ENCODE measurements at places on chromosomes 2 and 18.
A peak's percentile ranks its signal among the peaks of the same experiment; 100 is the strongest.

- no peak for DNase-seq
These were observed 843.8 kb upstream of the ACVR2A start for GRCh38 chr2:147001061-147001460.

DNA sequence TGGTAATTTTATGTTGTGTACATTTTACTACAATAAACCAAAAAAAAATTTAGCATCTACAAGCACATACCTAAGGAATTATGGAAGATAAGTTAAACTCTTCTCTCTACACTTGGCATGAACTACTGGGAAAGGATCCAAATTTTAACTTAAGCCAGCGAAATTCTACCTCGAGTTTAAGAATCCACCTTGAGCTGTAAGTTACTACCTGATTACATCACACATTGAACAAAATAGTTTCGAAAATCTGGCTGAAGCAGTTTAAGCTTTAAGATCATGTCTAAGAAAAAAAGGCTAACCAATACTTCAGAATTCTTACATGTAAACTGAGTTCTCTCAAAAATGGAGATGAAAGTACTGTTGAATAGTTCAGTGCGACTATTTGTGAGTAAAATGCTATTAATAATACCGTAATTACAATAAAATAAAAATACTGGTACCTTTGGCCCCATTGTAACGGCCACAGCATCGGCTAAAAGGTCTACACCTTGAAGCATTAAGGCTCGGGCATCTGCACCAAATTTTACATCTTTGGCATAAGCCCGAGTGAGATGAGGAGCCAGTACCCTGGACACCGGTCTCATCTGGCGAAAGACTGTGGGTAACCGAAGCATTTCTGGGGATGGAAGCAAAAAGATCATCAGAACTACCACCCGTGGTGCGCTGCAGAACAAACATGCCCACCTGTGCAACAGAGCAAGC is 1.3 kb downstream of the HSPD1 start:
- no peak for DNase-seq

- DNase-seq, result no peak
These were observed 1943.8 kb upstream of the PIK3C3 start for GRCh38 chr18:40011201-40011600.

DNA sequence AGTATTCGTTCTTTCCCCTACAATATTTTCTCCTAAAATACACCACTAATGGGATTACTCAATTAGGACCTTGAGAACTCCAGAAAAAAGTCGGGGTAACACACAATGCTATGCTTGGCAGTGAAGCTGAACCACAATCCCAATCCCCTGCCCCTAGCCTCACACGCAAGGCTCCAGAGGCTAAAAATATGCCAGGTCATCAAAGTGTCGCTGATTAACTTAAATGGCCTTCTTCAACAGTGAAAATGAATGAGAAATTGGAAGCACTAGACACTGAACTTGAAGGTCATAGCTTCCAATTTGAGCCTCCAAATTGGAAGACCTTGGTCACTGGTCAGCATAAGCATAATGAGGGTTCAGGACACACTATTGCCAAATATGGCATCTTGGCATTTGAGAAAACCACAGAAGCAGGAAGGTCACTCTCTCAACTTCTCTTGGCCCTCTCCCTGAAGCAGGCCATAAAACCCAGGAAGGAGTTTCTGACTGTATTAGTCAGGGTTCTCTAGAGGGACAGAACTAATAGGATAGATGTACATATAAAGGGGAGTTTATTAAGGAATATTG is 86.0 kb upstream of the SATB2 start:
- DNase-seq, result no peak

DNA sequence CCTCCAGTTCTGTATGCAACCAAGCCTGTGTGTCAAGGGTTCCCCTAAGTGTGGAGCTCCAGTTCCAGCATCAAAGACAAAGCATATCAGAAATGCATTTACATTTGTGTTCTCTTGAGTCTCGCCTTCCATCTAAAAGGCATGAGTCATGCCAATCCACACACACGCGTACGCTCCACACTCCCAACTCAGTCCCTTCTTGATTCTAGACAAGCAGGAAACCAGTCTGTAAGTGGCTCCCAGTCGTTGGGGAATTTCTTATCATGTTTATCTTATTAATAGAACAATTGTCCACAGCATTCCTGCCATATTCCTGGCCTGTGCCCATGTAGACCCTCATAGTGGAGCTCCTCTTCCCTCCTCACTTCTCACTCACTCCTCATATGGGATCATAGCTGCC is 86.4 kb upstream of the SLC35G4 start:
- no peak for DNase-seq

DNA sequence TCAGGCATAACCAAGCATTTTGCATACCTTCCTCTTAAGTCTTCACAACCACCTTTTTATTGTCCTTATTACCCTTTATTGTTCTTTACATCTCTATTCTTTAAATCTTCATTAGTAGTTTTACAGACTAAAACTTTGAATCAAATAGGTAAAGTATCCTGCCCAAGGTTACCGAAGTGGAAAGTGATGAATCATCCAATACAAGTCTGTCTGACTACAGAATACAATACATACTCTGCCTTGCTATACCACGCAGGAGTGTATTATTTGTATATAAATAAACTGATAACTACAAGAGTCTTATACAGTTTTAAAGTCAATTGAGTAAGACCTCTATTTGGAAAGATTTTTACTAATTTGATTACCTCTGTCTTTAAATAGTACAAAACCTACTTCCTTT is 196.0 kb downstream of the ZEB2 start:
- DNase-seq, result no peak

DNA sequence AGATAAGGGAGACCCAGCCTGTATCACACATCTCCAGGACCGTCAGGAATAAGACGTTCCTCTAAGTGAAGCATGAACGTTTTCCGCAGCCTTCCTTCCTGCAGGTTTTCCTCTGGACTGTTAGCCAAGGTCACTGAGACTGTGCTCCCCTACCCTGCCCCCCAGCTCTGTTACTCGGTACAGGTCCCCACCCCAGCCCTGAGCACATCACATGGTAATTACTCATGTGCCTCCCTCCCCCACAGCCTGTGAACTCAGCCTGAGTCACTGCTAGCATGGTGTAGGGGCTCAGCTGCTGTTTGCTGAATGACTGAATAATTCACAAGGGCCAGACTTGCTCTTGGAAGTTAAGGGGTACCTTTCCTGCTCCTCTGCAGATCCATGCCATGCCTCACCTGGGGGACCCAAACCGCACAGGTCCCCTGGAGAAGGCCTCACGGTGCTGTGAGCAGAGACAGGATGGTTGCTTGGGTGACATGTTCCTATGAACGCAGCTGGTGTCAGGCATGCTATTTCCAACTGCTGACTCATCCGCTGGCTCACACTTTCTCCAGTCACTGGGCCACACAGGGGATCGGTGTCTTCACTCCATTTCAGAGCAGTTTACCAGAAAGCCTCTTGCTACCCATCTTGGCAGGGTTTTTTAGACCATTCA is 88.2 kb downstream of the PLB1 start:
- peak; percentile 39 for DNase-seq

DNA sequence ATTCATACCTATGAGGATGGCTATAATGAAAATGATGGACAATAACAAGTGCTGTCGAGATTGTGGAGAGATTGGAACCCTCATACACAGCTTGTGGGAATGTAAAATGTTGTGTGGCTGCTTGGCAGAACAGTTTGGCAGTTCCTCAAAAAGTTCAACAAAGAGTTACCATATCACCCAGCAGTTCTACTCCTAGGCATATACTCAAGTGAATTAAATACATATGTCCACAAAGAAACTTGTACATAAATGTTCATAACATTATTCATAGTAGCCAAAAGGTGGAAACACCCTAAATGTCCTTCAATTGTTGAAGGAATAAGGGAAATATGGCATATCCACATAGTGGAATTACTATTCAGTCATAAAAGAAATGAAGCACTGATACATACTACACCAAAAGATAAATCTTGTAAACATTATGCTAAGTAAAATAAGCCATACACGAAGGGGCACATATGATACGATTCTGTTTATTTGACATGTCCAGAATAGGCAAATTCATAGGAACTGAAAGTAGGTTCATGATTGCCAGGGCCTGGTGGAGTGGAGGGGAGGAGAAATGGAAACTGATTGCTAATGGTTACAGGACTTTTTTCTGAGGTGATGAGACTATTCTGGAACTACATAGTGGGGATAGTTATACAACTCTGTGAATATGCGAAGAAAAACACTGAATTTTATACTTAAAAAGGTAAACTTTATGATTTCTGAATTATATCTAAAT is 92.1 kb downstream of the ADAM23 start:
- no peak for DNase-seq

DNA sequence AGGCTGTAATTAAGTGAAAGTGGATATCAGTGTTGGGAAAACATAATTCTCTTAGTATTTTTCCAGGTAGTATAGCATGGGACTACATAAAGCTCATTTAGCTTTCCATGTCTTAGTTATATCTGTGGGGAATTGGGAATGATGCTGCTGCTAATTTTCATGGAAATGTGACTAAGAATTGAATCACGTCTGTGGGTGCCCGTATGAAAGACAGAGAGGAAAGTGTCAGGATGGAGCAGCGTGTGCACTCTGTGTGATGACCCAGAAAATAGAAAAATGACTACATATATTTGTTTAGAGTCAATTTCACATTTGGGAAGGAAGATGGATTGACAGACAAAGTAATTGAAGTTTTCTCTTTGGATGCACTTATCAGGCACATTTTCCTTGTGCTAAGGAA is 212.1 kb downstream of the PTPRM start:
- no peak for DNase-seq

- DNase-seq, result no peak
These were observed 4.1 kb upstream of the CYS1 start for GRCh38 chr2:10084223-10084865.

DNA sequence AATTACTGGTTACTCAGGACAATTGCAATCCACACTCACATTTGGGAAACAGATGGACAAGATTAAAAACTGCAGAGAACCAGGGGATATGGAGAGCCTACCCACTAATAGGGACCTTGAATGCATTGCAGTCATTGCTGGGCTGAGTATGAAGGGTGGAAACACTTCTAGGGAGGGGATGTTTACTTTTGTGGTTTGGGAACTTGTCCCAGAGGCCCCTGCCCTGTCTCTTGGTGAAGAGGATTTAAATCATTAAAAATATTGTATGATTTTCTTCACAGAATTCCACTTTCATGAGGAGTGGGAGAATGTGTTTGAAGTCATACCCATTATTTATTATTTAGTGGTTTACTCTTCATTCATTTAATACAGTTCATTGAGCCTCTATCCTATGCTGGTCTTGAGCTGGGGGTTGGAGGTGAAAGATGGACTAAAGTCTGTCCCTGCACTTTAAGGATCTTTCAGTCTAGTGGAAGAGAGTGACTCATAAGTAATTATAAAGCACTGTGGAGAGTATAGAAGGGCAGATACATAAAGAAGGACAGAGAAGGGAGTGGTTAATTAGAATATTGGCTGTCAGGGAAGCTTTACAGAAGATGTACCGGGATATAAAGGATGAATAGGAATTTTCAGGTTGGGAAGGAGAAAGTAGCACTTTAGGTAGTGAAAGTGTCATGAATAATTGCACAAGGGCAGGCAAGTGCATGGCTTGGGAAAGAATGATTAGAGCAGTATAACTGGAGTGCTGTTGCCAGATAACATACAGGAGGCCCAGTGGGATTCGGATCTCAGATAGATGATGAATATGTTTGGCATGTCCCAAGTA is 313.4 kb downstream of the LPIN1 start:
- DNase-seq, result no peak

DNA sequence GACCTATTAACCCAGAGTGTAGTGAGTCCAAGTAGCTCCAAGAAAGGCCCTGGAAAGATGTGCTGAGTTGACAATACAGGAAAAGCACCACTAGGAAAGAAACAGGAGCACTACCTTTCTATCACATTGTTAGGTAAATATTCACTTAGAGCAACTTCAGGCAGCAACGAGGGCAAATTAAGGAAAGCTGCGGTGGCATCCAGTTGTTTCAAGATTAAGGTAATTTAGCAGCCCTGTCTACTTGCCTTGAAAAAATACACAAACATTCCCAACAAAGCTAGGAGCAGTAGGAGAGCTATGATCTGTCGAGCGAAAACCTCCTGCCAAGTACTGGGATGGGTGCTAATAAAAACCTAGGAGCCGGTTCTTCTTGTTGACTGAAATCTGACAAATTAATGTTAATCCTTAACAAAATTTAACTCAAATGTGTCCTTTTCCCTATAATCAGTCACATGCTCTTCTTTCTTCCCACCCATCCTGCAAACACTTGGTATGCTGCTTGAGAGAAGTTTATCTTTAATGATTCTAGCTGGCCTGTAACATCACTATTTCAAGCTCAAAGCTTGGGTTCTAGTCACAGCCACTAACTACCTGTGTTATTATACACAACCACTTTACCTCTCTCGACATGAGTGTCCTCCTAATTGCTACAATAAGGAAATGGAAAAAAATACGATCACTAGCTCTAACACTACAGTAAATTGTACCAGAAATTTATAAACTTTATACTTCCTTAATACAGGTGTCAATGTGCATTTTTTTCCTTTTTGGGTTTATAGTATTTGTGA is 2.0 kb downstream of the ACAA2 start:
- DNase-seq, result no peak

GRCh38 chr2:151789055-151789834 is 39.0 kb downstream of the ARL5A start:
- DNase-seq, result no peak

DNA sequence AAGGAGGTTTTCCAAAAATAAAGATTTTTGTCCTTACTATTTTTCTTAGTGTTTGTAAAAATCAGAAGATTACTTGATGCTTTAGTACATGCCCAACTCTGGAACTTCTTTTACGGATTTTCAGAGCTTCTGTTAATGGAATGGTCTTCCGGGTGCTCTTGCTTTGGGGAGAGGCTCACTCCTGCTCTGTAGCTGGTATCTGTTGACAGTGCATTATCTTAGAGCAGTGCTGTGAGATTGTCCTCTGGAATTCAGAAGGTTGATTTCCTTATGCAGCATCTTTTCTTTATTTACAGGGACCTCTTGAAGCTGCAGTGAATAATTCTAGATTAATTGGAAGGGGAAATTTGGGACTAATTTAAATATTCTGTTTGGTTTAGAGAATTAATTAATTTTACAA is 4.6 kb downstream of the MAPRE2 start:
- no peak for DNase-seq

GRCh38 chr18:57836557-57836956 is 33.4 kb upstream of the ATP8B1 start:
- DNase-seq, result no peak

DNA sequence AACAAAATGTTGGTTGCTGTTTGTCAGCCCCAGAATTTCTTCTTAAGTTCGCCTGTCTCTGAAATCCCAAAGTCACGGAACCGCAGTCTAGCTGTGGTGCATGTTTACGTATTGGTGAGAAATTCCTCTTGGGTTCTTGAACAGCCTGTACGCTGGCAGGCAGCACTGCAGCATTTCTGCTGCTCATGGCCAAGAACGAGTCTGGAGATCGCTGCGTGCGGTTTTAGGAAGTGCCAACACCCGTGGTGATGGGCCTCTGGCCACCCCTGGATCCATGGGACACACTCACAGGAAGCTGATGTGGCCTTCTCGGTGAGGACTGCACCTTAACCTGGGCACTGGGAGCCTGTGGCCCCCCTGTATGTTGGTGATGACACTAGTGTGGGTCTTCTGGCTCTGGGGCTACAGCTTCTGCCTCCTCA is 23.7 kb downstream of the ASB1 start:
- no peak for DNase-seq

- DNase-seq, result no peak
These were observed 290.8 kb downstream of the PRKCE start for GRCh38 chr2:45942237-45942738.

- DNase-seq, result no peak
These were observed 3.6 kb upstream of the D2HGDH start for GRCh38 chr2:241730671-241731293.

GRCh38 chr2:20223407-20224163 is 1.3 kb downstream of the SDC1 start:
- no peak for DNase-seq
